Activated CD4-positive, alpha-beta T cell treated with anti-CD3 and anti-CD28 coated beads, Interleukin-2, amount 50 U/mL, for 4 hours (primary cell): ENCODE measurements at places on chromosomes 1 and 21.

DNA sequence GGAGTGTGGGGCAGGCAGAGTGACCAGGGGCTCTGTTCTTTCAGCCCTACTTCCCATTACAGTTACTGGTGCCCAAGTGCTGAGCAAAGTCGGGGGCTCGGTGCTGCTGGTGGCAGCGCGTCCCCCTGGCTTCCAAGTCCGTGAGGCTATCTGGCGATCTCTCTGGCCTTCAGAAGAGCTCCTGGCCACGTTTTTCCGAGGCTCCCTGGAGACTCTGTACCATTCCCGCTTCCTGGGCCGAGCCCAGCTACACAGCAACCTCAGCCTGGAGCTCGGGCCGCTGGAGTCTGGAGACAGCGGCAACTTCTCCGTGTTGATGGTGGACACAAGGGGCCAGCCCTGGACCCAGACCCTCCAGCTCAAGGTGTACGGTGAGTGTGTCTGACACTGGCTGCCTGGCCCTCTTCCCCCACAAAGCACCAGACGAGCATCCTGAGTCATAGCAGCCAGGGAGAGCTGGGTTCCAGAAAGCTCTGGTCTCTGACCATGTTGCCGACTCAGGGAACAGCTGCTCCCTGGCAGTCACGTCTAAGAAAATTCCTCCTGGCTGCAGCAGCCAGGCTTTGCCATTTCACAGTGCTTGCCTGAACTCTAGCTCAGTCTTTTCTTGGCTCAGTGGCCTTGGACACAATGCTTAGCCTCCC is 3.3 kb downstream of the SLAMF8 start:
- no peak for DNase-seq

GRCh38 chr1:53207726-53208125 is 11.1 kb downstream of the CPT2 start:
- no peak for DNase-seq

DNA sequence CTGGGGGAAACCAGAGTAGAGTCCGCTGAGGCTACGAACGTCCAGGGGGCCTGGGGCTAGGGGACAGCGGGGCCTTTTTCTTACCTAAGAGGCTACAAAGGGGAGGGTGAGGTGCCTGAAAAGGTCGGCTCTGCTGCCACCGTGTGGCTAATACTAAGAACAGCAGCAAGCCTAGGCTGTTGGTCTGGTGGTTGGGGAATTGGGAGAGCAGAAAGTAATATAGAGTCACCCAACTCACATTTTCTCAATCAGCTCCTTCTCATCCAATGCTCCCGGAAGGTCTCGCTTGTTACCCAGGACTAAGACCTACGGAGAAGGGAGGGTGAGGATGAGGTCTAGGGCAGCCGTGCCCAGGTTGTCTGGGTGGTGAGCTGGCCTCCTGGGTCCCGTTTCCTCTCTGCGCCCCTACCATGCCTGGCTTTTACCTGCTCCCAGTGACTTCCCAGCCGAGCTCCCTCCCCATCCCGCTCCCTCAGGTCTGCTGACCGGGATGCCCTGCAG is 9.3 kb downstream of the ARL8A start:
- peak; percentile 43 for DNase-seq

GRCh38 chr1:25909040-25909439 is 2.8 kb upstream of the STMN1 start:
- no peak for DNase-seq

GRCh38 chr1:197200272-197200899 is 53.9 kb upstream of the ASPM start:
- peak; percentile 18 for DNase-seq

DNA sequence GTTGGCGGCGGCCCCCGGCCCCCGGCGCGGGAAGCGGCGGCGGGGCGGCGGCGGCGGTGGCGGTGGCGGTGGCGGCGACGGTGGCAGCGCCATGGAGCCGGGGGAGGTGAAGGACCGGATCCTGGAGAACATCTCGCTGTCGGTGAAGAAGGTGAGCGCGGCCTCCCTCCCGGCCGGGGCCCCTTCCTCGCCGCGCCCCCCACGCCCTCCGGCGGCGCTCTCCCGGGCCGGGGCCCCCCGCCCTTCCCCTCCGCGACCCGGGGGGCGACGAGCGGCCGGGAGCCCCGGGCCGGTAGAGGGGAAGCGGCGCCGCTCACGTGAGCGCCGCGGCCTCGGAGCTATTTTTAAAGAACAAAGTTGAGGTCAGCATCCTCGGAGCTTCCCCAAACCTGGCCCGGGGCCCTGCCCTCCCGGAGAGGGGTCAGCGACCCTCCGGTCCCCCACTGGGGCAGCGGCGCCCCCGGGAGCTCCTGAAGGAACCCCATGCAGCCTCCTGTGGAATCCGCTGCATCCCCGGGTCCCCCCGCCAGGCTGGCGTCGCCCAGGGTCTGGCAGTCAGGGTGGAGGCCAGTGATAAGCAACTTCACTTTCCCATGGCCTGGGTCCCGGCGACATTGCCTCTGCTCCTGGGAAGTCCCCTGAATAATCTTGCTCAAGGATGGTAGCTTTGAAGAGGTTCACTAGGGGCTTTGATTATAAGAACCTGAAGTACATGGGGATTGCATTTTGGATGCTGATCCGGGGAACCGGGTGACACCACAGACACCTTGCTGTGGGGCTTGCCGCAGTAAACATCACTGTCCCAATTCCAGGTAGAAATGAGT is 560 bp downstream of the PLEKHM2 start:
- DNase-seq, result peak; percentile 14

DNA sequence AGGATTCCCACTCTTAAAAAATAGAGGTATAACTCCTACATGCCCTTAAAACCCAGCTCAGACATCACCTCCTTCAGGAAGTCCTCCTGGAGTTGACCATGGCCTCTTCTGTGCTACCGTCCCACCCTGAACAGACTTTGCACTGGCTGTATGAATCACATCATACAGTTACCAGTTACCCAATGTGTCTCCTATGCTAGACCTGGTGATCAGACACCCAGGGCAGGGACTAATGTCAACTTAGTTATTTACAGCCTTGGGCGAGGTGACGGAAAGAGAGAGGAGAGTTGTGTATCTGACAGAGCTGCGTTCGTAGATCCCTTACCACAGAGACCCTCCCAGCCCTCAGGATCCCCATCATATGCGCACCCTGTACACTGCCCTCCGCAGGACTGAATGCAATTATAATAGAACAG is 72.7 kb downstream of the SLC66A1 start:
- DNase-seq, result no peak

GRCh38 chr1:177170756-177171535 is at the start of gene BRINP2:
Gene BRINP2, plus strand, starts transcription at chr1:177170958. Its CDS starts 58,919 bp downstream, at chr1:177229877.
- DNase-seq, result no peak

- DNase-seq, result no peak
Observed at GRCh38 chr21:45047257-45047656, 27.1 kb upstream of the ADARB1 start.

- no peak for DNase-seq
Observed at GRCh38 chr1:192550922-192551534, 24.5 kb upstream of the RGS1 start.

GRCh38 chr1:225532240-225532944 is 104.6 kb upstream of the LBR start:
- DNase-seq, result no peak

- no peak for DNase-seq
Observed at GRCh38 chr1:75643460-75643859, 32.5 kb upstream of the SLC44A5 start.

DNA sequence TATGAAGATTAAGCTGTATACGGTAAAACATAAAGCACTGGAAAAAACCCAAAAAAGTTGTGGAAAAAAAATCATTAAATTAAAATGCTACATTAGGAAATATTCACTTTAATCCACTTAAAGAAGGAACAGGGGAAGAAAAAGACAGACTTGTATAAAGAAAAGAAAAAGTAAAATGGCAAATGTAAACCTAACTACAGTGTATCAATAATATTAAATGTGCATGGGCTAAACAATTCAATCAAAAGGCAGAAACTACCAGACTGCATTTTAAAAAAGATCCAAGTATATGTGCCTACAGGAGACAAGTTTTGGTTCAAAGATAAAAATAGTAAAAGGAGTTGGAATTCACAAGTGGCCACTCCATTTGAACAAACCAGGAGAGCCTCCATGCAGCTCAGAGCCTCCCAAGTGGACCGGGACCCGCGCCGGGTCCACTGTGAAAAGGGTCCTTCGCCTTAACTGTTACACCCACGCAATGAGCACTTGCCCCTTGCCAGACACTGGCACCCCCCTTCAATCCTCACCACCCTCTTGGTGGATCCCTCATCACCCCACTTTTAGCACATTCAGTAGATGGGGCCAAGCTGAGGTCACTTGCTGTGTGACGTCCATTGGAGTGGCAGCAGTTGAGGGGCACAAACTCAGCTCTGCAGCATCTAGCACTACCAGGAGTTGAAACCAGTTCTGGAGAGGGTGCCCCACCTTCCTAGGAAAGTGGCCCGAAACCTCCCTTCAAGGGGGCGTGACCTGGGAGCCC is 898 bp downstream of the C1orf174 start:
- DNase-seq, result no peak

GRCh38 chr1:16063921-16064320 is 9.5 kb downstream of the FAM131C start:
- DNase-seq, result no peak

GRCh38 chr1:96482616-96483015 is 239.0 kb upstream of the PTBP2 start:
- DNase-seq, result no peak

GRCh38 chr1:218304281-218305039 is 19.4 kb downstream of the RRP15 start:
- no peak for DNase-seq

- DNase-seq, result no peak
Observed at GRCh38 chr1:66557157-66557556, 23.2 kb downstream of the SGIP1 start.

DNA sequence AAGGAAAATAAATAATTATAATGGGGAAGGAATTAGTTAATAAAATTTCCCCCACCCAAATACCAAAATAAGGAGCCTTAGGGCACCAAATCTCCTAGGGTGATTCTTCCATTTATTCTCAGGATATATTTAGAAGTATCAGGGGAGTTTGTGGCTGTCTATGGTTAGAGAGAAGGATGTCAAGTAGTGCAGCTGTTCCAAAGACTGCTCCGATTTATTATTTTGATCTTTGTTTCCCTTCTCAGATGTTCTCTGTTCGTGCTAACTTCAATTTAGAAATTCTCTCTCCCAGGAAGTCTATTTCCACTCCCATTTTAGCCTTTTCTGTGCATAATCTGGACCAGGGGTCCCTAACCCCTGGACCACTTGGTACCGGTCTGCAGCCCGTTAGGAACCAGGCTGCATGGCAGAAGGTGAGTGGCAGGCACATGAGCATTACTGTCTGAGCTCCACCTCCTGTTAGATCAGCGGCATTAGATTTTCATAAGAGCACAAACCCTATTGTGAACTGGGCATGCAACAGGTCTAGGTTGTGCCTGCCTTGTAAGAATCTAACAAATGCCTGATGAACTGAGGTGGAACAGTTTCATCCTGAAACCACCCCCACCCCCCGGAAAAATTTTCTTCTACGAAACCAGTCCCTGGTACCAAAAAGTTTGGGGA is 9.3 kb upstream of the MAST2 start:
- no peak for DNase-seq

DNA sequence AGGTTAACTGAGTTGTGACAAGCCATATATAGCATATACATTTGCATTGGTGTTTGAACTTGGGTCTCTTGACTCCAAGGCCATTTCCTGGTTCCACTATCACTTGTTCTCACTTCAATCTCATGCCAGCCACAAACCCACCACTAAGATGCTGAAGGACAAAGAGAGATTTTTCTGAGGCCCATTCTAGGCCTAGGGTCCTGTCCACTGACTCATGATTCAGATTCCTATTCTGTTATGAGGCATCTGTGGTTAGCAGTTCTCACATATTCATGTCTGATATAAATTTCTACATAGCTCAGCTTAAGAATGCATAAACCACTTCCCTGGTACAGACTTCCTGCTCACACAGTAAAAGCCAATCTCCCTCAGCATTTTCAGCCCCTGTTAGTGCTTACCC is 326.1 kb upstream of the BEND5 start:
- no peak for DNase-seq

- no peak for DNase-seq
Observed at GRCh38 chr21:31781737-31782136, 49.8 kb upstream of the SCAF4 start.

- no peak for DNase-seq
Observed at GRCh38 chr1:162284206-162284955, 92.3 kb downstream of the SPATA46 start.

- no peak for DNase-seq
Observed at GRCh38 chr1:163069142-163069541, at the start of gene RGS4. Gene RGS4, plus strand, starts transcription at chr1:163069361. Its CDS starts 124 bp downstream, at chr1:163069485.

- DNase-seq, result no peak
Observed at GRCh38 chr1:14923727-14924452, 229.7 kb upstream of the TMEM51 start.

DNA sequence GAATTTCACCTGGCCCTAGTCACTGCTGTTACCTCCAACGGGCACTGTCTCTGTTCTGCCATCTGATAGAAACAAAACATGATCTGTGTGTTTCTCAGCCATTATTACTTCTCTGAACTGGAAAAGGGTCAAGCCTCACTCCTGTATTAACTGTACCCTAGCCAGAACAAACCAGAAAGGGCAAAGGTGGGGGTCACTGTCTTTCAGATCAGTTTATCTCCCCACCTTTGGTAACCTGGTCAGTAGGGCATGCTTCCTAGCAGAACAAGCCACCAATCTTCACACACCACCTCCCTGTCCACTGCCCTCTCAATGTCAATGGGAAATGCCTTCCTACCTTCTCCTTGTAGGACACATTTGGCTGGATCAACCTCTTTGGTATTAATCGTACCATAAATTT is 3.9 kb downstream of the TRIM45 start:
- DNase-seq, result no peak

GRCh38 chr1:241228339-241228738 is 128.7 kb downstream of the RGS7 start:
- DNase-seq, result no peak

DNA sequence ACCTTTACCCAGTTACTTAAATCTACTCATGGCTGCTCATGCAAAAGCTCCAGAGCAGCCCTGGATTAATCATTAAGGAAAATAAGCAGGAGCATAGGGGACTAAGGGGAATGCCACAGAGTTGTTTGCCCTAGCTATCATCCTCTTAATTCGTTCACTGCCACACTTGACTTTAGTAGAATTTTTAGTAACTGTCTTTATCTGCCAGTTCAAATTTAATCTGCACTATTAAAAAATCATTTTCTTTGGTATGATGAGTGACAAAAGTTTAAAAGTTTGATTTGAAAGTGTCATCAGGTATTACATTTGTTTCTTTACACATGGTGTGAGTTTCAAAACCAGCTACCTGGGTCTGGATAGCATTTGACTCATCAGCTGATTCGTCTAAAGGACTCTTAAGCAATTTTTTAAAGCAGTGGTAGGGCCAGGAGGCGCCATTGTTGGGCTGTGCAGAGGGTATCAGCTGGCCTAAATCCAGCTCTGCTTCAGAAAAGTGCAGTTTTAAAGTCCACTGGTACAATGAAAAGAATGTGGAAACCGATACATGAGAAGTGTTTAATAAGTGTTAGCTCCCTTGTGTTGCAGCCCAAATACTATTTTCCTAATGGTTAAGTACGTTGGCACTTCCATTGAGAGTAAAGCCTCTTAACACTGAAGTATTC is 69.9 kb upstream of the DR1 start:
- DNase-seq, result no peak

- DNase-seq, result no peak
Observed at GRCh38 chr1:30268923-30269666, 454.3 kb downstream of the MATN1 start.
